ENCODE measurements at places on chromosomes 12 and 14.

- H3K27ac ChIP-seq = no peak overlapping the region
- H3K4me1 ChIP-seq = peaks cover 8% of the 10 kb centered on the region
- H3K36me3 ChIP-seq = peaks cover 12% of the 10 kb centered on the region
- no peak for DNase-seq
- H3K27me3 ChIP-seq = no peaks in the 10 kb centered on the region
- H3K4me3 ChIP-seq = no peak overlapping the region
These were observed 10.7 kb downstream of the SCARB1 start for GRCh38 chr12:124852911-124853427.

- H3K27ac ChIP-seq = no peak overlapping the region
- H3K4me1 ChIP-seq = no peaks in the 10 kb centered on the region
- H3K27me3 ChIP-seq = no peaks in the 10 kb centered on the region
- no peak overlapping the region for H3K4me3 ChIP-seq
- H3K36me3 ChIP-seq = no peaks in the 10 kb centered on the region
- no peak for DNase-seq
These were observed 102.0 kb downstream of the SLC6A15 start for GRCh38 chr12:84810611-84811010.

DNA sequence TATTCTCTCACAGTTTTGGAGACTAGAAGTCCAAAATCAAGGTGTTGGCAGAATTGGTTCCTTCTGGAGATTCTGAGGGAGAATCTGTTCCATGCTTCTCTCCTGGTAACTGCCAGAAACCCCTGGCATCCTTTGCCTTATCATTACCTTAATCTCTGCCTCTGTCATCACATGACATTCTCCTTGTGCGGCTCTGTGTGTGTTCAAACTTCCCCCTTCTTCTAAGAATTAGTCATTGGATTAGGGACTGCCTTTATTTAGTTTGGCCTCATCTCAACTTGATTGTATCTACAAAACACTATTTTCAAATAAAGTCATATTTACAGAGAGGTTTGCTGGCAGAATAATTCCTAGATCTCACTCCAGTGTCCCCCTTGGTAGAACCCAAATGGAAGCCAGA, 68.9 kb downstream of the ZNF641 start:
- no peak for DNase-seq
- peaks cover 12% of the 10 kb centered on the region for H3K4me1 ChIP-seq
- peaks cover 12% of the 10 kb centered on the region for H3K27me3 ChIP-seq
- no peak overlapping the region for H3K27ac ChIP-seq
- no peaks in the 10 kb centered on the region for H3K36me3 ChIP-seq

DNA sequence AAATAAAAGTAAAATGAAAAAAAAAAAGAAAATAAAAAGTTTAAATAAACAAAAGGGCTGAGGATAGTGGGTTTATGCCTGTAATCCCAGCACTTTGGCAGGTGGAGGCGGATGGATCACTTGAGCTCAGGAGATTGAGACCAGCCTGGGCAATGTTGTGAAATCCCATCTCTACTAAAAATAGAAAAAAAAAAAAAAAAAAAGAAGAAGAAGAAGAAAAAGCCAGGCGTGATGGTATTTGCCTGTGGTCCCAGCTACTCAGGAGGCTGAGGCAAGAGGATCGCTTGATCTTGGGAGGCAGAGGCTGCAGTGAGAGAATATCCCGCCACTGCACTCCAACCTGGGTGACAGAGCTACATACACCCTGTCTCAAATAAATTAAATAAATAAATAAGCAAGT, 3.9 kb downstream of the TAOK3 start:
- H3K36me3 ChIP-seq = peaks cover 6% of the 10 kb centered on the region
- H3K4me1 ChIP-seq = peaks cover 24% of the 10 kb centered on the region
- DNase-seq = no peak

DNA sequence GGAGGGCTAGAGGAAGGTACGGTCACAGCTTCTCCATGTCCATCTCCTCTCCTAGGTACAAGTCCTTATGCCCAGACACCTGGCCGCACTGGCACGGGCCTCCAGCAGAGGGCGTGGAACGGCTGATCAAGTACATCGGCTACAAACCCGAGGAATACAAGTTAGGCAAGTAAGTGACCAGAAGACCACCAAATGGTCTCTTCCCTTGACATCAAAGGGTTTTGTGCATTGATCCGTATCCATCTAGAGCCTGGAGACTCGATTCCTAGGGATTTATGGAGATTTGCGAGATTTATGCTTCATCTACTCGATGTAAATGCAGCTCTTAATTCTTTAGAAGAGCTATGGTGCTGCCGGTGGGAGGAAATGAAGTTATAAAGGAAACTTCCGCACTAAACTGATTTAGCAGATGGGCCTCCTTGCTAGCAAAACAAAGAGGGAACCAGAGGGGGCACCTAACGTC, 44.2 kb downstream of the KCTD10 start:
- peaks cover 6% of the 10 kb centered on the region for H3K4me1 ChIP-seq
- no peaks in the 10 kb centered on the region for H3K36me3 ChIP-seq
- no peak overlapping the region for H3K27ac ChIP-seq
- H3K4me3 ChIP-seq = no peak overlapping the region

DNA sequence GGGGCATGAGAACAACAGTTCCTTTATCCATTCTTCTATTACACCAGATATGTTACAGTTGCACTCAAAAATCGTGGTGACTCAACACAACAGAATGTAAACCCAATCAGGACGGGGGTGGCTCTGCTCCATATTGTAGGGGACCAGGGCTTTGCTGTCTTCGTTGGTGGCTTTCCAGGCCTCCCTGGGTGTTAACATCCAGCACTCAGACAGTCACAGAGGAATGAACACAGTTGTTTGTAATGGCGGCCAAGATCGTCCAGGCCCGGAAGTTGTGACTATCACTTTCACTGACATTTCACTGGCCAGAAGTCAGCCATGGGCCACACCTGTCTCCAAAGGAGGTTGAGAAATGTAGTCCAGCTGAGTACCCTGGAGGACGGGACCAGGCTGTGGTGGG, 204.1 kb downstream of the CACNA1C start:
- H3K4me1 ChIP-seq = peaks cover 6% of the 10 kb centered on the region
- no peaks in the 10 kb centered on the region for H3K36me3 ChIP-seq
- H3K27ac ChIP-seq = no peak overlapping the region
- H3K4me3 ChIP-seq = no peak overlapping the region

GRCh38 chr14:43983721-43984120, 523.4 kb downstream of the FSCB start:
- no peak overlapping the region for H3K27ac ChIP-seq
- no peak for DNase-seq
- H3K4me1 ChIP-seq = no peaks in the 10 kb centered on the region
- no peaks in the 10 kb centered on the region for H3K27me3 ChIP-seq
- no peak overlapping the region for H3K4me3 ChIP-seq
- H3K36me3 ChIP-seq = no peaks in the 10 kb centered on the region

- DNase-seq = no peak
- H3K4me1 ChIP-seq = peaks cover 23% of the 10 kb centered on the region
- no peak overlapping the region for H3K27ac ChIP-seq
- no peak overlapping the region for H3K4me3 ChIP-seq
- no peaks in the 10 kb centered on the region for H3K27me3 ChIP-seq
These were observed 4.4 kb downstream of the TULP3 start for GRCh38 chr12:2895051-2895451.

- H3K4me1 ChIP-seq = no peaks in the 10 kb centered on the region
- H3K4me3 ChIP-seq = no peak overlapping the region
- no peak overlapping the region for H3K27ac ChIP-seq
- DNase-seq = no peak
- H3K27me3 ChIP-seq = no peaks in the 10 kb centered on the region
These were observed 26.3 kb upstream of the ULK1 start for GRCh38 chr12:131867891-131868675.

DNA sequence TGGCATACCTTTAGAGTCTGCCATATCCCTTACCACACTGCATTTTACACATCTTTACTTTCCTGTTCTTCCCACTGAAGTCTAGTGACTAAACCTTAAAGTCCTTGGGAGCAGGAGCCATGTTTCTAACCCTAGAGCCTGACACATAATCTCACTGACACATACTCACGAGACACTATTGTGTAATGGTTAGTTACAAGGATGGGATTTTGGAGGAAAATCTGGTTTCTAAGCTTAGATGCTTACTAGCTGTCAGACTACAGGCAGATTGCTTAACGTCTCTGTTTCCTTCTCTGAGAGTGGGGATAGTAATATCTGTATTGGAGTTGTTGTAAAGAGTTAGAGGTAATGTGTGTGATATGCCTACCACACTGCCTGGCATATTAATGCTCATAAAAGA, 6.2 kb upstream of the DYRK4 start:
- no peak overlapping the region for H3K27ac ChIP-seq
- peaks cover 50% of the 10 kb centered on the region for H3K36me3 ChIP-seq
- no peak overlapping the region for H3K4me3 ChIP-seq
- H3K4me1 ChIP-seq = no peaks in the 10 kb centered on the region

GRCh38 chr12:111756681-111757080, 10.1 kb upstream of the ALDH2 start:
- no peak overlapping the region for H3K27ac ChIP-seq
- no peak for DNase-seq
- no peak overlapping the region for H3K4me3 ChIP-seq
- peaks cover 39% of the 10 kb centered on the region for H3K36me3 ChIP-seq
- H3K27me3 ChIP-seq = peaks cover 6% of the 10 kb centered on the region

DNA sequence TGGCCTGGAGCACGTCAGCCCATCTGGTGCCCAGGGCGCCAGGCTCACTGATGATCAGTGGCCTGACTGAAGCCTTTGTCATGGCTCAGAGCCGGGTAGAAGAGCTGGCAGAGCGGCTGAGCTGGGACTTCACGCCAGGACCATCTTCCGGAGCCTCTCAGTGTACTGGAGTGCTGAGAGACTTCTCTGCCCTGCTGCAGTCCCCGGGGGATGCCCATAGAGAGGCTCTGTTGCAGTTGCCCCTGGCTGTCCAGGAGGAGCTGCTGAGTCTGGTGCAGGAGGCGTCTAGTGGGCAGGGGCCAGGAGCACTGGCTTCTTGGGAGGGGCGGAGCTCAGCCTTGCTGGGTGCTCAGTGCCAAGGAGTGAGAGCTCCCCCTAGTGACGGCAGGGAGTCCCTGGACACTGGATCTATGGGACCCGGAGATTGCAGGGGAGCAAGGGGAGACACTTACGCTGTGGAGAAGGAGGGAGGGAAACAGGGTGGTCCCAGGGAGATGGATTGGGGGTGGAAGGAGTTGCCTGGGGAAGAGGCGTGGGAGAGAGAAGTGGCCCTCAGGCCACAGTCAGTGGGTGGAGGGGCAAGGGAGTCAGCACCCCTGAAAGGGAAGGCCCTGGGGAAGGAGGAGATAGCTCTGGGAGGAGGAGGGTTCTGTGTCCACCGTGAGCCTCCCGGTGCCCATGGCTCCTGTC, 2.0 kb downstream of the KHNYN start:
- H3K27ac ChIP-seq = peak overlapping the region; percentile 97
- H3K4me3 ChIP-seq = peak overlapping the region; percentile 91
- H3K27me3 ChIP-seq = no peaks in the 10 kb centered on the region
- peak; percentile 89 for DNase-seq
- peaks cover 41% of the 10 kb centered on the region for H3K4me1 ChIP-seq

- no peak overlapping the region for H3K4me3 ChIP-seq
- H3K27me3 ChIP-seq = peaks cover 54% of the 10 kb centered on the region
- DNase-seq = no peak
- H3K36me3 ChIP-seq = no peaks in the 10 kb centered on the region
- H3K4me1 ChIP-seq = peaks cover 9% of the 10 kb centered on the region
These were observed 15.5 kb upstream of the KRR1 start for GRCh38 chr12:75526655-75527511.

GRCh38 chr14:25111061-25111601, 61.2 kb upstream of the STXBP6 start:
- H3K27ac ChIP-seq = no peak overlapping the region
- DNase-seq = no peak
- no peak overlapping the region for H3K4me3 ChIP-seq
- H3K27me3 ChIP-seq = peaks cover 20% of the 10 kb centered on the region
- H3K4me1 ChIP-seq = no peaks in the 10 kb centered on the region

DNA sequence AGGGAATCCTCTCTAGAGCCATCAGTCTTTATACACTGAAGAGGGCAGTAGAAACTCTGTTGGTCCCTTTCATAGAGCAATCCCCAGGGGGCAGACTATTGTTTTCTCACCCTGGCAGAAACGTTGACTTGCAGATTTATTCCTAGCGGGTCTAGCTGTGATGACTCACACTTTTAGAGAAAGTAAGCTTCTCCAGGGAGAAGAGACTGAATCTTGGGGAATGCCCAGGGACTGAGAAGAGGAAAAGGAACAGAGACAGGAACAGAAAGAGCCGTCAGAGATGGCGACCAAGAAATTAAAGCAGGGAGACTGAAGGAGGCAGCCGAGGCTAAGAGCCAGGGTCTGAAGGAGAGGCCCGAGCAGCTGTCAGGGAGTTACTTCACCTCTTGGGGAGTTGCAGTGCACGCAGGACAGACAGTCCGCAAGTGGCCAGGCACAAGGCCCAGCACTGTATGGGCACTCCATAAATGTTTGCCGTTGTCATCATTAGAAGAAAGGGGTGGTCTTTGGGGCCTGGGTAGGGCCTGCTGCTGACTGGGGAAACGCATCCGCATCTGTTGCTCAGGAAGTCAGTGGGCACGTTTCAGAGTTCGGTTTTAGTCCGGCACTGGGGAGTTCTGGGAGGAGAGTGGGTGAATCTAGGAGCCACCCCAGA, 13.0 kb downstream of the PLEKHG6 start:
- no peaks in the 10 kb centered on the region for H3K27me3 ChIP-seq
- H3K4me1 ChIP-seq = peaks cover 49% of the 10 kb centered on the region
- peaks cover 20% of the 10 kb centered on the region for H3K36me3 ChIP-seq
- peak overlapping the region; percentile 52 for H3K4me3 ChIP-seq
- H3K27ac ChIP-seq = peak overlapping the region; percentile 84
- peak; percentile 67 for DNase-seq

GRCh38 chr12:51311389-51311788, 12.6 kb downstream of the BIN2 start:
- H3K36me3 ChIP-seq = peaks cover 65% of the 10 kb centered on the region
- peaks cover 61% of the 10 kb centered on the region for H3K4me1 ChIP-seq
- H3K4me3 ChIP-seq = no peak overlapping the region
- H3K27ac ChIP-seq = no peak overlapping the region
- H3K27me3 ChIP-seq = no peaks in the 10 kb centered on the region

- no peak overlapping the region for H3K27ac ChIP-seq
- no peak for DNase-seq
- H3K4me1 ChIP-seq = peaks cover 35% of the 10 kb centered on the region
- H3K36me3 ChIP-seq = peaks cover 68% of the 10 kb centered on the region
- H3K27me3 ChIP-seq = no peaks in the 10 kb centered on the region
- no peak overlapping the region for H3K4me3 ChIP-seq
These were observed 102.7 kb downstream of the CDK17 start for GRCh38 chr12:96297504-96297903.

- H3K27ac ChIP-seq = no peak overlapping the region
- peaks cover 26% of the 10 kb centered on the region for H3K4me1 ChIP-seq
- H3K36me3 ChIP-seq = no peaks in the 10 kb centered on the region
These were observed 222.9 kb upstream of the PWP1 start for GRCh38 chr12:107462428-107463332.

DNA sequence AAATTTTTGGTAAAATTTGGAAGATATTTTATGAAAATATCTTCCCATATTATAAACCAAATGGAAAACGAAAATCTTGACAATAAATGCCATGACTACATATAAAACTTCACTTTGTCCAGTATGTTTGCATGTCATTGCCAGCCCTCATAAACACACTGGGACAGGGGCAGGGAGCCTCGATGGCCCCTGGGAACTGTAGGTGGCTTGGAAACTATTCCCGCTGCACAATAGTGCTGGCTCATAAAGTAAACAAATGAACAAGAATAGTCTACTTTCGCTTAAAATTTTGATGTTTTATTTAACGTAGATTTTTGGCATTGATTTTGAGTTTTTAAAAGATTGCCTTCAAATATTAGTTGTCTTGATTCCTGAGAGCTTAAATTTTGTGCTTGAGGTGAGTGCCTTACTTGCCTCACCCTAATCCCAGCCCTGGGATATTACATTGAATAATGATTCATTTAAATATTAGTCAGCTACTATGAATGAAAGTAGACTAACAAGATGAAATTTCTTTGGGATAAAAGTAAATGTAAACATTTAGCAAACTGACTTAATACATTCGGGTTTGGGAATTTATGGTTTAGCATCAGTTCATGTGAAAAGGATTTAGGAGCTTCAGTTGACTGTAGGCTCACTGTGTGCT, 74.0 kb upstream of the PKP2 start:
- peaks cover 3% of the 10 kb centered on the region for H3K27me3 ChIP-seq
- no peaks in the 10 kb centered on the region for H3K4me1 ChIP-seq
- no peak overlapping the region for H3K27ac ChIP-seq

Data from activated T-cell treated with anti-CD3 and anti-CD28 coated beads, Interleukin-2, amount 50 U/mL, for 24 hours (primary cell).